Stimulated activated CD4-positive, alpha-beta T cell treated with anti-CD3 and anti-CD28 coated beads, Interleukin-12 subunit alpha, Interleukin-12 subunit beta, amount 100 ng/mL, for 24 hours (primary cell): ENCODE measurements at places on chromosomes 5 and 9.

GRCh38 chr5:172145870-172146747 is 41.9 kb downstream of the STK10 start:
- no peak for DNase-seq

- no peak for DNase-seq
Observed at GRCh38 chr9:99231711-99232110, 9.6 kb downstream of the SEC61B start.

DNA sequence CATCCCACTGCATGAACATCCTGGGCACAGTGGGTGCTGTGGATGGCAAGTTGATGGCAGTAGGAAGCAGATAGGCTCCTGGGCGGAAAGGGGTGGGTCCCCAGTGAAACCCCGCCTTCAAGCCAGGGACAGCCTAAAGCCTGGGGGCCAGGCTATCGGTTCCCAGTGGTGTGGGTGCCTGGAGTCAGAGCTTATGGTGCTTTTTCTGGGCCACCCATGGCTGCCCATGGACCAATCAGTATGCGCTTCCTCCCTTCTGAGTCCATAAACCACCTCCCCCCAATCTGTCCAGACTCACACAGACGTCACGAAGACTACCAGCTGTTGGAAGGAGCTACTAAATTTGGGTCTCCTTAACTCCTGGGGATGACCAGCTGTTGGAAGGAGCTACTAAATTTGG is 17.5 kb upstream of the ECPAS start:
- no peak for DNase-seq

DNA sequence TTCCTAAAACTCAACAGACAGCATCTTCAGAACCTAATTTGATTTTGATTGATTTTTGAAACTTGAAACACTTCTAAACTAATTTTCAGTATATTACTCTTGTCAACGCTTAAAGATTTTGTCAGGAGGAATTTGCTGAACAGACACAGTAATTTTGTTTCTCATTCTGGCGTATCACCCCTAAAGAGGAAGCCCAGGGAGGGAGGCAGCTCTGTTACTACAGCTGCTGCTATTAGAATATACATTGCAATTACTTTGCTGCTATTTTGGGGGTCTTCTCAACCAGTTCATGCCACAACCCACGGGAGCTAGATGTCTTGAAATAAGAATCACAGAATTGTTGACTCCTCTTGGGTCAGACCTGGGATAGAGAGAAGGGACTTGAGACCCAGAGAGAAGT is 122.6 kb downstream of the TLR4 start:
- DNase-seq = no peak

- no peak for DNase-seq
Observed at GRCh38 chr9:78865737-78866136, 568.8 kb downstream of the PSAT1 start.

DNA sequence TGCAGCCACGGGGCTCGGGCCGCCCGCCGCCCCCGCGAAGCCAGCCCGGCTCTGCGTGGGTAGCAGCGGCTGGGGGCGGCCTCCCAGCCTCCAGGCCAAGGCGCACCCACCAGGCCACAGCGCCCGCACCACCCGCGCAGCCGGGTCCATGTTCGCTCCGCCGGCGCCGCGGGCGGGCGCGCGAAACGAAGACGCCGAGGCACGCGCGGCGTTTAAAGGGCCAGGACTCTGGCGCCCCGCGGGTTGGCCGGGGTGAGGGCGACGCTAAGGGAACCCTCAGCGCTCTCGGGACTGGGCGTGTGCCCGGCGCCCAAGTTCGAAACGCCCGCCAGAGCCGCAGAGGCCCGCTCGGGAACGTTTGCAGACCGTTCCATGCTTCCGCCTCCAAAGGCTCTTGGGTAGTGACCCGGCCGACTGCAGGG is at the start of gene PTGES2:
PTGES2 (minus strand) TSS at position 162 of the 422 bp plus-strand sequence; CDS start at position 150, 12 bp downstream.
- peak; percentile 56 for DNase-seq

DNA sequence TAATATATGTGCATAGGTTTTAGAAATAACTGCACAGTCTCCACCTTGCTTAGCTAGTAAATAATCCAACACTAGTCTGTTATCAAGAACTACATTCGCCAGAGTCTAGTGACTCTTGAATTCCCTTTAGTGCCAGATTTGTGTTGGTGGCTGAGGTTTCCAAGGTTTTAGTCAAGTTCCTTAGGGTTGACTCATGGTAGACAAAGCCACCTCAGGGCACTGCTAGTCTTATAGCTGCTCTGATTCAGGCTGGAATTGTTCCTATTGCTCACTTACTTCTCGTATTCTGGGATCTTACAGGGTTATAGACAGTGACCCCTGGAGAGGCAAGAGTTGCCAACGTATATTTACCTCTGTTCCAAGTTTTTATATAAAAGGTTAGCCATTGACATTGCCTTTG is 1369.8 kb upstream of the CDH9 start:
- no peak for DNase-seq

GRCh38 chr9:87770616-87771315 is 44.8 kb downstream of the CTSL start:
- no peak for DNase-seq

DNA sequence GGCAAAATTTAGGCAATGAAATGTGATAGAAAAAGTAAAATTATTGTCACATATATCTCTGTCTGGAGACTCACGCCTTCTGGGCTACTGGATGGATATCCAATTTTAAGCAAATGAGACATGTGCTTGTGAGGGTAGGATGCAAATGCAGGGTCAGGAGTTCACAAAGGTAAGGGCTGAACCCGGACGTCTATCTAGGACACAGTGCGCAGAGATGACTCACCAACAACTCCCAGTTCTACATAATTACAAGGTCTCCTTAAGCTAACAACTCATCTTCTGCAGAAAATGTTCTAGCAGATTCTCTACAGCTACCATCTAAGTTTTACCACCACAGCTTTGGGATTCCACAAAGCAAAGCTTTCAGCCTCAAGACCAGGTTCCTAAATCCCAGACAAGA is 160.5 kb downstream of the ENTREP1 start:
- DNase-seq = no peak

DNA sequence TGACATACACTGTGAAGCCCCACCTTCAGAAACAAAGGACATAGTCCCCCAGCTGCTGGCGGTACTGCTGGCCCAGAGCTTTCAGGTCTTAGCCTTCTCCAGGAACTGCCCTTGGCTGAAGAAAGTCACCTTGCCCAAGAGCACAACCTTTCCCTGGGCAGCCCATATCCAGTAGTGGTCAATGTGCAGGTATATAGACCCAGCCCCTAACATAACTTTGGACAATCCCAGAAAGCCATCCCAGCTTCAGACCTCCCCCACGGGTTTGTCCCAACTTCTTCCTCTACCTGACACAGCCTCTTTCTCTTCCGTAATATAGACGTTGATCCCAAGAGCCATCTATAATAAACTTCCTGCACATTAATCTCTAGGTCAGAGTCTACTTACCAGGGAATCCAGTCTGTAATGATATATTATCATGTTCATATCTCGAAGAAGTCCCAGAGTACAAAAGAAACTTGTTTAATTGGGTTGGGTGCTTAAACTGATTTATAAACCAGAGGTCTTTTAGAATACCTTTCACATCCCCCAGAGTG is 157.4 kb downstream of the SNCAIP start:
- no peak for DNase-seq

DNA sequence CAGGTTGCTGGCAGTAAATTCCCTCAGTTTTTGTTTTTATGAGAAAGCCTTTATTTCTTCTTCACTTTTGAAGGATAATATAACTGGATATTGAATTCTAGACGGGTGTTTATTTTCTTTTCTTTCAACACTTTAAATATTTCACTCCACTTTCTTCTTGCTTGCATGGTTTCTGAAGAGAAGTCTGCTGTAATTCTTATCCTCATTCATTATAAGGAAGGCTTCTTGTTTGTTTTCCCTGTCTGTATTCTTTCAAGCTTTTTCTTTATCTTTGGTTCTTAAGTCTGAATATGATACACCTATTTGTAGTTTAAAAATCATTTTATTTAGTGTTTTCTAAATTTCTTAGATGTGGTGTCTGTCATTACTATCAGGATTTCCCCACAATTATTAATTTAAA is 1054.3 kb downstream of the TLE1 start:
- DNase-seq = no peak

DNA sequence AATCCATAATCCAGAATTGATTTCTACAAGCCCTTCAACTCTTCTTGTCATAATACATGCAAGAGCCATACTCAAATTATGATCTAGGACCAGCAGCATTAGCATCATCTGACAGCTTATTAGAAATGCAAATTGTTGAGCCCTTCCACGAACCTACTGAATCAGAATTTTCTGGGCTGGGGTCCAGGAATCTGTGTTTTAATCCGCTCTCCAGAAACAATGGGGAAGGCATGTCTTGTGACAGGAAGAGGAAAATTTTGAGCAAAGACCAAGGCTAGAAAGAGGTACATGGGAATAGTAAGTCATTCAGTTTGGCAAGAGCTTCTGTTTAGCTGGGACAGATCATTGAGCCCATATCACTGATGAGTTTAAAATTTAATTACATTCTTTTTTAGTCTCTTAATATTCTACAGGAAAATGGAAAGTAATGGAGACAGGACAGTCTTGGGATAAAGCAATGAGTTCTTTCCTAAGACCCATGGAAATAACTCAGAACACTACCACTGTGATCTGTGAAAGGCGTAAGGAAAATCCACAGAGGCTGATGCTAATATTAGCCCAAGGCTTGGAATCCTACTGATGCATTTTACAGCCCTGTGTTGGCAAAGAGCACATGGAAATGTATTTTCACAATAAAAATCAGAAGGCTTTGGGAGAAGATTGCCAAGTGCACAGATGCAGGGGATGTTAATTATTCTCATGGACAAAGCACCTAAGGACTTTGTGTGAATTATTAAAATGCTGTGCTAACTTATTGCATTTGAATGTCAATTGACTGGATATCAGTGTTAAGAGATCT is 73.7 kb upstream of the STK32A start:
- DNase-seq = no peak

GRCh38 chr9:137276473-137277328 is 825 bp upstream of the TOR4A start:
- no peak for DNase-seq

- DNase-seq = no peak
Observed at GRCh38 chr9:79013715-79014610, 557.8 kb upstream of the TLE4 start.

- DNase-seq = no peak
Observed at GRCh38 chr5:147093138-147093537, 141.7 kb upstream of the STK32A start.

- DNase-seq = no peak
Observed at GRCh38 chr9:87579781-87580541, 82.3 kb downstream of the DAPK1 start.

GRCh38 chr5:113039229-113039933 is 62.8 kb downstream of the DCP2 start:
- DNase-seq = no peak

- no peak for DNase-seq
Observed at GRCh38 chr5:118793091-118793490, 195.3 kb downstream of the DTWD2 start.

DNA sequence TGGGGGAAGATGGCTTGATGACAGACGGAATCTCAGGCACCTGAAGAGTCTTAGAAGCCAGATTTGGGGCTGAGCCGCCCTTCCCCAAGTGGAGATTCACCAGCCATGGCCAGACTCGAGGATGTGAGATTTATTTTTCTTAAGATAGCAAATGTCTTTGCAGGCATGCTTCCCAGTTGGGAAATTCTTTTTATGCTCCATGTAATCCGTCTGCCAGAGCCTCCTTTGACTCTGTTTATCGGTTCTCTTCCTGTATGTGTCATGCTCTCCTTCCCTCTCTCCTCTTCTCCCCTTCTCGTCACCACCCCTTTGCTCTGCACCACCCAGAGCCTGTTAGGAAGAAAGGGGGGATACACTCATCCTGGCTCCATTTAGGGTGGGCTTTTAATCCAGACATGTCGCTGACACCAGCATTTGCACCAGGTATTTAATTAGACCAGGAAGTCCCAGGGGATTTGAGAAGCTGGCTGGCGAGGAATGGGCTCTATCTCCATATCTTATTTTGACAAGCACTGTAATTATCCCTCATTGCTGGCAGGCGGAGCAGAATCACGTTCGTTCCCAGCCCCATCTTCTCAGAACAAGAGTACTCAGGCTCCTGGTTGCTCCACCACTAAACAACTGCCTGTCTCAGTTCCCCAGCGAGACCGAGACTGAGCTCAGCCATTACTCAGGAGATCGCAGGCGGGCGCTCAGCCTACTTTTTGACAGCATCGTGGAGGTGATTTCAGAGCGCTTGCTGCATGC is 50.9 kb downstream of the KCNIP1 start:
- DNase-seq = no peak

GRCh38 chr9:116491659-116492058 is 195.4 kb upstream of the TRIM32 start:
- no peak for DNase-seq

GRCh38 chr9:2271426-2271825 is 256.3 kb downstream of the SMARCA2 start:
- DNase-seq = no peak

- DNase-seq = no peak
Observed at GRCh38 chr9:96203867-96204501, 98.0 kb downstream of the HSD17B3 start.

- DNase-seq = no peak
Observed at GRCh38 chr5:95352691-95353090, 38.5 kb upstream of the FAM81B start.

DNA sequence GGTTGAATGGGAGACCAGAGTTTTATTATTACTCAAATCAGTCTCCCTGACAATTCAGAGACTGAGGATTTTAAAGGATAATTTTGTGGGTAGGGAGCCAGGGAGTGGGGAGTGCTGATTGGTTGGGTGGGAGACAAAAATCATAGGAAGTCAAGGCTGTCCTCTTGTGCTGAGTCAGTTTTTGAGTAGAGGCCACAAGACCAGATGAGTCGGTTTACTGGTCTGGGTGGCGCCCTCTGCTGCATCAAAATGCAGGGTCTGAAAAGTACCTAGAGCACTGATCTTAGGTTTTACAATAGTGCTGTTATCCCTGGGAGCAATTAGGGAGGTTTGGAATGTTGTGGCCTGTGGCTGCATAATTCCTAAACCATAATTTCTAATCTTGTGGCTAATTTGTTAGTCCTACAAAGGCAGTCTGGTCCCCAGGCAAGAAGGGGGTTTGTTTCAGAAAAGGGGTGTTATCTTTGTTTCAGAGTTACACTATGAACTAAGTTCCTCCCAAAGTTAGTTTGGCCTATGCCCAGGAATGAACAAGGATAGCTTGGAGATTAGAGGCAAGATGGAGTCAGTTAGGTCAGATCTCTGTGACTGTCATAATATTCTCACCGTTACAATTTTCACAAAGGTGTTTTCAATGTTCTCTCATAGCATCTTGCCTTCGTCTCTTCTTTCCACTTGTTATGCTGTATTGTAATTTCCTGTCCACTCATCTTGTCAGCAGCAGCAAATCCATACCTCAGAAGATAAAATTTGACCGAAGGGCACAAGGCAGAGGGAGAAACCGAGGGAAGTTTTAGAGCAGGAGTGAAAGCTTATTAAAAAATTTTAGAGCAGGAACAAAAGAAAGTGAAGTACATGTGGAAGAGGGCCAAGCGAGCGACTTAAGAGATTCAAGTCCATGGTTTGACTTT is 59.2 kb upstream of the CLINT1 start:
- DNase-seq = peak; percentile 64
